ENCODE measurements at places on chromosomes 4 and X. TPM values are rescaled to one million over a fixed set of nuclear protein-coding genes. Genes with fewer than 3 reads are reported as not detected.

- no peak for DNase-seq
- H3K4me3 ChIP-seq: no peak overlapping the region
- H3K27ac ChIP-seq: peak overlapping the region; percentile 75
- no peaks in the 10 kb centered on the region for H3K27me3 ChIP-seq
- no peaks in the 10 kb centered on the region for H3K36me3 ChIP-seq
Observed at GRCh38 chr4:151417164-151417571, 8.2 kb downstream of the FHIP1A start.

DNA sequence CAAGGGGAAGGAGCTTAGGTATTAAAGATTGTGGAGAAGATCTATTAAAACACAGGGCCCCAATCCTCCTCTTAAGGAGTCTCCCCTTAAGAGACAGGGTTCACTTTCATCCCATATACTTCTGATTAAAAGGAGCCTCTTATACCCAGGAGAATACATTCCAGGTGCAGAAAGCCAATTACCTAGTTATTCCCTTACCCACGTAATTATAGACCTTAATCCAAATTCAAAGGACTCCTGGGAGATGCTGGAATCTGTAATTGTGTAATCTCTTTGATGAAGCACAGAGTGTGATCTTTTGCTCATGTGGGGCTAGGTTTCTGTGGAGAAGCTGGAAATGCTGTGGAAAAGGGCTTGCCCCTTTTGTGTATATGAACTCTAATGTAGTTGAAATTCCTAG is 1.4 kb upstream of the SEC24B start:
- peaks cover 40% of the 10 kb centered on the region for H3K4me1 ChIP-seq
- peak overlapping the region; percentile 82 for H3K4me3 ChIP-seq
- H3K27ac ChIP-seq: peak overlapping the region; percentile 94

- no peak overlapping the region for H3K27ac ChIP-seq
- H3K4me1 ChIP-seq: no peaks in the 10 kb centered on the region
- H3K36me3 ChIP-seq: no peaks in the 10 kb centered on the region
- DNase-seq: no peak
- no peaks in the 10 kb centered on the region for H3K27me3 ChIP-seq
Observed at GRCh38 chrX:151538190-151539122, 25.0 kb upstream of the PASD1 start.

- H3K27ac ChIP-seq: peak overlapping the region; percentile 100
- peak overlapping the region; percentile 96 for H3K4me3 ChIP-seq
- peaks cover 4% of the 10 kb centered on the region for H3K36me3 ChIP-seq
- DNase-seq: no peak
- peaks cover 36% of the 10 kb centered on the region for H3K4me1 ChIP-seq
Observed at GRCh38 chr4:174284487-174284886, 776 bp downstream of the CEP44 start.

Gene F8A2
- not detected for total RNA-seq

Gene LNX1
- 0.44 TPM for total RNA-seq

Gene GABRG1
- not detected for total RNA-seq

All from osteocyte (in vitro differentiated cells).